Aorta (tissue), 5 donors: ENCODE measurements at places on chromosomes 5 and 9. TPM values are rescaled to one million over a fixed set of nuclear protein-coding genes. Genes with fewer than 3 reads are reported as not detected.

DNA sequence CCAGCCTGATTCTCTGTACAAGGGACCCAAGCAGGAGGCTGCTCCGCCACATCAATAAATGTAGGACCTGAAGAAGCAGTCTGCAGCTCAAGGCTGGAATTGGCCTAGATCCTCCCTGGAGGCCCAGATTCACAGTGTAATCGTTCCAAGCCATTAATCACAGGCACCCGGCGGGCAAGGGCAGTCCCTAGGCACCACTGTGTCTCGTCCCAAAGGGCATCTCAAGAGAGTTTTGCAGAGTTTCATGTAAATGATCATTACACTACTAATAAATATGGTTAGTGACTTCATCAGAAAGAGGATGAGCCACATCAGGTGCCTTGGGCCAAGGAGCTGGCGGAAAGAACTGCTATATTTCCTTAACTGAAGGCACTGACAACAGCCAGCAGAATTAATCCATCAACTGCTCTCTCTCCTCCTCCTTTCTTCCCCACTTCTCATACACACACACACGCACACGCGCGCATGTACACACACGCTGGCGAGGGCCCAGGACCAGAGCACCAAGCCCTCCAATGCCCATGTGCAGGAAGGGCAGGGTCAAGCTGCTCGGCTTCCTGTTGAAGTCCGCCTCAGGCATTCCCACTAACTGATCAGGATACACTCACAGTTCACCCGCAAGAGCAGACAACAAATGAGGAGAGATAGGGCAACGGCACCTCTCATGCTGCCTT lies 33.9 kb downstream of the GNAQ start:
- H3K4me3 ChIP-seq, result no peak overlapping the region
- no peaks in the 10 kb centered on the region for H3K27me3 ChIP-seq
- peak; percentile 49 for DNase-seq
- H3K27ac ChIP-seq, result no peak overlapping the region

DNA sequence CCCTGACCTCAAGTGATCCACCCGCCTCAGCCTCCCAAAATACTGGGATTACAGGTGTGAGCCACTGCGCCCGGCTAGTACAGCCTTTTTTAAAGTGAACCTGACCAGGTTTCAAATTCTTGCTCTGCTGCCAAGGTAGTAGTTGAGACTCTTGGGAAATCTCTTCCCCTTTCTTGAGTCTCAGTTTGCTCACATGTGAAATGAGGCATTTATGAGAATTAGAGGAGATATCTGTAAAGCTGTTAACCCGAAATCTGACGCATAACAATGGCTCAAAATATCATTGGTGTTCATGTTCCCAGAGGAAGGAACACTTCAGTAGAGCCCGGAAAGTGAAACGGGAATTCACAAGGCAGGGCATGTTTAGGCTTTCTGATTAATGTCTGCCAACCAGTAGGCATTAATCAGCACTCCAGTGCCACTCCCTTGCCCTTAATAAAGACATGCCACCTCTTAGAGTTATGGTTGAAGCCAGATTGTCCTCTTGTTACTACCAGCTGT lies 1.5 kb downstream of the ARPC5L start:
- H3K4me1 ChIP-seq, result no peaks in the 10 kb centered on the region
- H3K27me3 ChIP-seq, result no peaks in the 10 kb centered on the region
- H3K36me3 ChIP-seq, result peaks cover under 1% of the 10 kb centered on the region
- no peak overlapping the region for H3K4me3 ChIP-seq
- DNase-seq, result no peak

- no peak for DNase-seq
- no peak overlapping the region for H3K4me3 ChIP-seq
- peaks cover 2% of the 10 kb centered on the region for H3K4me1 ChIP-seq
- no peaks in the 10 kb centered on the region for H3K27me3 ChIP-seq
- H3K36me3 ChIP-seq, result no peaks in the 10 kb centered on the region
- no peak overlapping the region for H3K27ac ChIP-seq
Measured at GRCh38 chr9:20561531-20561930, 60.8 kb downstream of the MLLT3 start.

DNA sequence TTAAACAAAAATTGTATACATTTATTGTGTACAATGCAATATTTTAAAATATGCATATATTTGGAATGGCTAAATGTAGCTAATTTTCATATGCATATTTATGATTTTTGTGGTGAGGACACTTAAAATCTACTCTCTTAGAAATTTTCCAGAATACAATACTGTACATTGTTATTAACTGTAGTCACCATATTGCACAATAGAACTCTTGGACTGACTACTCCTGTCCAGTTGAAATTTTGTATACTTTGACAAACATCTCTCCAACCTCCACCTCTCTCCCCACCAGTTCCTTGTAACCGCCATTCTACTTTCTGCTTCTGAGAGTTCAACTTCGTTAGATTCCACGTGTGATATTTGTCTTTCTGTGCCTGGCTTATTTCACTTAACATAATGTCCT lies 49.2 kb upstream of the TAF11L2 start:
- H3K27ac ChIP-seq, result no peak overlapping the region
- no peaks in the 10 kb centered on the region for H3K4me1 ChIP-seq
- no peak overlapping the region for H3K4me3 ChIP-seq
- H3K27me3 ChIP-seq, result no peaks in the 10 kb centered on the region
- no peak for DNase-seq
- H3K36me3 ChIP-seq, result no peaks in the 10 kb centered on the region

GRCh38 chr5:54480296-54480695 lies 24.8 kb downstream of the HSPB3 start:
- DNase-seq, result no peak
- H3K27ac ChIP-seq, result no peak overlapping the region
- H3K4me3 ChIP-seq, result no peak overlapping the region
- H3K4me1 ChIP-seq, result no peaks in the 10 kb centered on the region

- no peak overlapping the region for H3K27ac ChIP-seq
- DNase-seq, result no peak
- no peak overlapping the region for H3K4me3 ChIP-seq
- H3K4me1 ChIP-seq, result no peaks in the 10 kb centered on the region
- no peaks in the 10 kb centered on the region for H3K27me3 ChIP-seq
- peaks cover 2% of the 10 kb centered on the region for H3K36me3 ChIP-seq
Measured at GRCh38 chr5:113000466-113000865, 23.9 kb downstream of the DCP2 start.

DNA sequence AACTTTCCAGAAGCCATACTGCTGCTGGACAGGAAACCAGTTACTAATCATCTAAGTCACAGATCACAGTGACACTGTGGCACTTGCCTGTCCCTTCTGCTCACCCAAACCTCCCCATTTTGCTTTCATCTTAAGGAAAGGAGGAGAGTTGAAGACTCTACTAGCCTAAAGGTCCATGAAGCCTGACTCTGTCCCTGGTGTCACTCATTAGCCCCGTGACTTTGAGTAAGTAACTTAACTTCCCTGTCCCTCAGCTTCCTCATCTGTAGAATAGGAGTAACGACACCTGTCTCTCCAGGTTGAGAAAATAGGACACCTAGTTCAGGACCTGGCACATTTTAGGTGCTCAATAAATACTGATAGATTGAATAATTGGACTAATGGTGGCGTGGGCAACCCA lies 536 bp upstream of the SLC6A7 start:
- no peak overlapping the region for H3K27ac ChIP-seq
- no peak for DNase-seq
- no peaks in the 10 kb centered on the region for H3K4me1 ChIP-seq
- no peaks in the 10 kb centered on the region for H3K27me3 ChIP-seq

GRCh38 chr5:135130261-135131215 lies 96.5 kb upstream of the PITX1 start:
- peak; percentile 26 for DNase-seq
- H3K4me1 ChIP-seq, result no peaks in the 10 kb centered on the region
- no peaks in the 10 kb centered on the region for H3K36me3 ChIP-seq
- H3K27ac ChIP-seq, result no peak overlapping the region

DNA sequence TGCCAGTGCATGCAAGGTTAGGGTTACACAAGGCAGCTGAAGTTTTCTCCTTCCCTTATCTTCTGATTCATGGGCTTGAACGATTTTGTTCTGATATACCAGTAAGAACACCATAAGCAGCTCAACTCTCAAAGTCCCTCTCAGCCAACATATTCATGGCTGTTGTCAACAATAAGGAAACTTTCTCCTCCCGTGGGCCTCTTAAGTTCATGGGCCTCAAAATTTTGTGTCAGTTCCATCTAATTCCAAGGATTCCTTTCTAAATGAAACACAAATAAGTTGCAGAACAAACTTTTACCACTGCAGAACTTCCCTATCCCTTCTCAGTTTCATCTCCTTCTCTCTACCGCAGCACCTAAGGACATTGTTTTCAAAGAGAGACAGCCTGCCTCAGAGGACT lies 23.6 kb upstream of the CAST start:
- DNase-seq, result no peak
- H3K27me3 ChIP-seq, result no peaks in the 10 kb centered on the region
- no peaks in the 10 kb centered on the region for H3K4me1 ChIP-seq
- H3K27ac ChIP-seq, result no peak overlapping the region
- H3K4me3 ChIP-seq, result no peak overlapping the region

DNA sequence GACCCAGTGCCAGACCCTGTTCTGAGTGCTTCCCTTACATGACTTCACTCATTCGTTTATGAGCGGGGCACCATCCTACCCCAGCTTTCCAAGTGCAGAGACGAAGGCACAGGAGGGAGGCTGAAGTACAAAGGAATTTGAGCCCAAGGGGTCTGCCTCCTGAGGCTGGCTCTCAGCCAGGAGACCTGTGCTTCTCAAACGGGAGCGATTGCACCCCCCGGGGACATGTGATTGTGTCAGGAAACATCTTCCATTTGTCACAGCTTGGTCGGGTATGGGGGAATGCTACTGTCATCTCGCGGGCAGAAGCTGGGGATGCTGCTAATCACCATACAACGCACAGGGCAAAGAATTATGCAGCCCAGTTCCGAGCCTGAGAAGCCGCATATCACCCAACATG lies 23.9 kb downstream of the ADCY2 start:
- H3K4me1 ChIP-seq, result no peaks in the 10 kb centered on the region
- H3K36me3 ChIP-seq, result no peaks in the 10 kb centered on the region
- no peak overlapping the region for H3K27ac ChIP-seq
- H3K4me3 ChIP-seq, result no peak overlapping the region
- no peaks in the 10 kb centered on the region for H3K27me3 ChIP-seq

Gene PTPRD
- total RNA-seq, result 92.0 TPM
